Breast epithelium (tissue), 4 donors: ENCODE measurements at places on chromosomes 11 and 22. TPM values are rescaled to one million over a fixed set of nuclear protein-coding genes. Genes with fewer than 3 reads are reported as not detected.
A peak's percentile ranks its signal among the peaks of the same experiment; 100 is the strongest.

Gene MUC6
- total RNA-seq, result 1.3 TPM

Gene PGA3
- not detected for total RNA-seq

Gene C11orf86
- not detected for total RNA-seq

Gene KRTAP5-2
- not detected for total RNA-seq

Gene CYB5R2
- total RNA-seq, result 21.6 TPM

- DNase-seq, result peak; percentile 34
These were observed 15.7 kb downstream of the CRTAM start for GRCh38 chr11:122853971-122854446.

DNA sequence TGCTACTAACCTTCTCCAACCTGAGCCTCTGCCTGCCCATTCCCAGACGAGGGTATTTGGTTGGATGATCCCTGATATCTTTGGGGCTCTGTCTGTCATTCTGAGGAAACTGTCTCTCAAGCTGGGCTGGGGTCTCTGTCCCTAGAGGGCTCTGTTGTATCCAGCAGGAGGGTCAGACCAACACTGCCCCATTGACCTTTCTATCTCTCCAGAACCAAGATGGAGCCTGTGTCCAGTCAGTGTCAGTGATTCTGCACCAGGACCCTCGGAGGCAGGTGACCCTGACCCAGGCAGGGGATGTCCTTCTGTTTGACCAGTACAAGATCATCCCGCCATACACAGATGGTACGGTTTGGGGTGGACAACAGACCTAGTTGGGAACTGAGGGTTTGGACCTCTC is 21.9 kb downstream of the OTOG start:
- DNase-seq, result peak; percentile 25

DNA sequence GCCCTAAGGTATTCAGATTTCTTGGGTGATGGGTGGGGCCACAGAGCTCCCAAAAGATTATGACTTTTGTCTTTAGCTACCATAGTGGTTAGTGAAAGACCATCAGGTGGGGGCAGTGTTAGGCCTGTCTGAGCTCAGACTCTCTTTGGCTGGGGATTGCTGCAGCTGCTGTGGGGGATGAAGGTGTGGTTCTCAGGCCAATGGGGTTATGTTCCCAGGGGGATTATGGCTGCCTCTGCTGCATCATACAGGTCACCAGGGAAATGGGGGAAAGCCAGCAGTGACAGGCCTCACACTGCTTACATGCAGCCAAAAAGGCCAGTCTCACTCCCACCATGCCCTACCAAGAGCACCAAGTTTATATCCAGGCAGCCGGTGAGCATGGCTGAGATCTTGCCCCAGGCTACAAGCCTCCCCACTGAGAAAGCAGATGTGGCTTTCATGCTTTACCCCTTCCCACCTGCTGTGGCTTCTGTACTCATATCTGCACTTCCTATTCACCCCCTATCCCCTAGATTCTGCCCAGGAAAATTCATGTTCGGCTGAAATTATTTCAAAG is 24.8 kb downstream of the CNTF start:
- DNase-seq, result no peak

DNA sequence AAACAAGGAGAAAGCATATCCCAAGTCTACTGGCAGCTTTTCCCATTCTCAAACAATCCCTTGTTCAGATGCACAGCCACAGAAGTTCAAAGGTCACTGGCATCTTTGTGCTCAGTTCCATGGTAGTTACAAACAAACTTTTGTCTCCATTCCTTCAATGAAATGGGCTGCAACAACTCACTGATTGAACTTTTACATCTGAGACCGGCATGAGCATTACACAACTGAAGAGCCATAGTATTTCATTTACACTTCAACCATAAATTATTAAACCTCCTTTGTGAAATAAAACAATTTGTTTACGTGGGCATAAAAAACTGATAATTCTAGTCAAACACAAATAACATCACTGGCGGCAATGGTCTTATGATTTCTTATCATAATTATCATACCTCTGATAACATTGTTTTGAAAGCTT is 67.8 kb upstream of the ARHGAP32 start:
- DNase-seq, result no peak

GRCh38 chr22:35257002-35257320 is 332 bp upstream of the HMGXB4 start:
- DNase-seq, result no peak

DNA sequence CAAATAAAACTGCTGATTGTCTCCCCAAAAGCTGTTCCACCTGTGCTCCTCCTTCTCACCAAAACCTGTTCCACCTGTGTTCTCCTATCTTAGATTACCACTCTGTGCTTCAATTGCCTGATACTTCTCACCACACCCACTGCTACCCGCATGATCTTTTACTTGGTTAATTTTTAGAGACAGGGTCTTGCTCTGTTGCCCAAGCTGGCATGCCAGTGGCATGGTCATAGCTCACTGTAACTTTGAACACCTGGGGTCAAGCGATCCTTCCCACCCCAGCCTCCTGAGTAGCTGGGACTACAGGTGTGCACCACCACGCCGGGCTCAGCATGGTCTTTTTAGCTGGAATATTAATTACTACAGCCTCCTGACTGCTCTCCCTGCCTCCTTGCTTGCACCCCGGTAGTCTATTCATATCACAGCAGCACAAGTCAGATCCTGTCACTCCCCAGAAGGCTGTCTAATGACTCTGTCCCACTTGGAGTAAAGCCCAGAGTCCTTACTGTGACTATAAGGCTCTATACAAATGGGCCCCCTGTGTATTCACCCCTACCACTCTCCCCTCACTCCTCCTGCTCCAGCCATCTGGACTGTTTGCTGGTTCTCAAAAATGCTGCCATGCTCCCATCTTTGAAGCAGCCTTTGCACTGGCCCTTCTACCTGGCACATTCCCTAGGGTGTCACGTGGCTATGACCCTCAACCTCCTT is 3.5 kb downstream of the C11orf91 start:
- DNase-seq, result no peak

GRCh38 chr11:43574949-43575912 is 105.3 kb upstream of the HSD17B12 start:
- DNase-seq, result no peak

DNA sequence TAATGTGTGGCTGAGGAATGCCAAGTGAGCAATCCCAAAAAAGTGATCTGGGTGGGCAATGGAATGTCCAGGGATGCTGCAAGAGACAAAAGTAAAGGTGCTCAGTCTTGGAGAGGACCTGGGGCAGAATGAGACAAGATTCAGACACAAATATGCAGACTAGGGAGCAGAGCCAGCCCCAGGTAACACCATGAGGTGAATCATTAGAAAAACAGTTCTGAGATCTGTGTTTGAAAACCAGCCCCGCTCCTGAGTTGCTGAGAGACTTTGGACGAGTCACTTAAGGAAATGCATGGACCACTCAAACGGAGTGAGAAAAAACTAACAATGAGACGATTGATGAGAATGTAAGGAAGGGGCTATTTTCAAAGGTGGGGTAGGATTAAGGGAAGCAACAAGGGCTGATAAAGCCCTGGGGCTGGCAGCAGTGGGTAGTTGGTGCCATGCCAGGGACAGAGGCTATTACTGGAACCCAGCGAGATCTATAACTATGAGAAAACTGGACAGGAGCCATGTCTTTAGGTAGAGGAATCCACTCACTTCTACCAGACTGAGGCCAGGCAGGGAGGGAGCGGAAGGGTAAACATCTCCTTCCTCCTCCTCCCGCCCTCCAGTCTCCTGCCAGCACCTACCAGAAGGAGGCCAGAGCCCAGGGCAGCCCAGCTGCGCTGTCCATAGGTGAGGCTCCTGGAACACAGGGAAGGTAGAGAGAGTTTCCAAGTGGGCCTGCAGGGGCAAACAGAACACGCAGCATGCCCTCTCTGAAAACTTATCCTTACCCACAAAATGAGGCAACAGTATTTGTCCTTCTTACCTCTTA is 130.4 kb upstream of the TEAD1 start:
- no peak for DNase-seq

DNA sequence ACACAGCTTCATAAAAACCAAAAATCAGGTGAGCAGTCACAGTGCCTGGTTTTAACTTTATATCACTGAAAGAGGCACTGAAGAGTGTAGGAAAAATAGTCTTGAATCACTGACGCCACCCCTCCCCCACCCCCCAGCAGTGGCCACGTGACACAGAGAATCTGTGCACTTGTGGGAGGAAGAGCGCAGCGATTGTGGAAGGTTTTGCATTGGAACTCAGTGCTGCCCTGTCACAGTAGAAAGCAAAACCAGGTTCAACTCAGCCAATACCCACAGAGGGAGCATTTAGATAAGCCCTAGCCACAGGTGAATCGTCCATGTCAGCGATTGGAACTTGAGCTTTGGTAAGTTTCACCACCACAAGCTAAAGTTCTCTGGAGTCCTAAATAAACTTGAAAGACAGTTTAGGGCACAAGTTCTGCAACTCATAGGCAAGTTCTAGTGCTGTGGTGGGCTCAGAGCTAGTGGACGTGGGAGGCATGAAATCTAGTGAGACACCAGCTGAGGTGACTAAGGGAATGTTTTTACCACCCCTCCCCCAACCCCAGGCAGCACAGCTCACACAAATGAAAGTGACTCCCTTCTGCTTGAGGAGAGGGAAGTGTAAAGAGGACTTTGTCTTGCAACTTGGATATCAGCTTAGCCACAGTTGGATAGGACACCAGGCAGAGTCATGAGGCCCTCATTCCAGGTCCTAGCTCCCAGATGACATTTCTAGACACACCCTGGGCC is 13.3 kb downstream of the OR52B2 start:
- no peak for DNase-seq

- no peak for DNase-seq
These were observed 11.9 kb downstream of the B3GNT6 start for GRCh38 chr11:77046060-77046501.

DNA sequence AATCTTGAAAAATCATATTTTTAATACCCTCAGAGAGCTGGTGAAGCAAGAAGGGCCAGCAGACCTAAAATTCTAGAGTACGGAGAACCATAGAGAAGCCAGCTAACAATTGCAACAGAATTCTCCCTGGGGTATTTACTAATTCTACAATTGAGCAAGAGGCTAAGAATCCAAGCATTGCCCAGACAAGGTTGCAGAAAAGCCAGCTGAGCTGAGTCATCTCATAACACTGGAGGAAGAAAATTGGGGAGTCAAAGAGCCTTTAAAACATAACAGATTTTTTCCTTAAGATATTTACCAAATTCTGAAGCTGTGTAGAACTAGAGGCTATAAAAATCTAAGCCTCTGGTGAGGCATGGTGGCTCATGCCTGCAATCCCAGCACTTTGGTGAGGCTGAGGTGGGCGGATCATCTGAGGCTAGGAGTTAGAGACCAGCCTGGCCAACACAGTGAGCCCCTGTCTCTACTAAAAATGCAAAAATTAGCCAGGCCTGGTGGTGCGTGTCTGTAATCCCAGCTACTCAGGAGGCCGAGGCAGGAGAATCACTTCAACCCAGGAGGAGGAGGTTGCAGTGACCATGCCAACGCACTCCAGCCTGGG is 13.6 kb upstream of the TMEM216 start:
- DNase-seq, result peak; percentile 54

DNA sequence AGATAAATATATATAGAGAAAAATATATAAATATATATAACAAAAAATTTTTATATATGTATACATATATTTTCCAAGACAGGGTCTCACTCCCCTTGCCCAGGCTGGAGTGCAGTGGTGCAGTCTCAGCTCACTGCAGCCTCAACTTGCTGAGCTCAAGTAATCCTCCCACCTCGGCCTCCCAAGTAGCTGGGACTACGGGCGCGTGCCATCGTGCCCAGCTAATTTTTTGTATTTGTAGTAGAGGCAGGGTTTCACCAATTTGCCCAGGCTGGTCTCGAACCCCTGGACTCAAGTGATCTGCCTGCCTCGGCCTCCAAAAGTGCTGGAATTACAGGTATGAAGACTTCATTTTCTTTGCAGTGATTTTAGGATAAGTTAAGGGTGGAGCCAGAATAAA is 38.9 kb upstream of the SEPTIN5 start:
- no peak for DNase-seq
